ENCODE measurements at places on chromosomes 11 and 22.

DNA sequence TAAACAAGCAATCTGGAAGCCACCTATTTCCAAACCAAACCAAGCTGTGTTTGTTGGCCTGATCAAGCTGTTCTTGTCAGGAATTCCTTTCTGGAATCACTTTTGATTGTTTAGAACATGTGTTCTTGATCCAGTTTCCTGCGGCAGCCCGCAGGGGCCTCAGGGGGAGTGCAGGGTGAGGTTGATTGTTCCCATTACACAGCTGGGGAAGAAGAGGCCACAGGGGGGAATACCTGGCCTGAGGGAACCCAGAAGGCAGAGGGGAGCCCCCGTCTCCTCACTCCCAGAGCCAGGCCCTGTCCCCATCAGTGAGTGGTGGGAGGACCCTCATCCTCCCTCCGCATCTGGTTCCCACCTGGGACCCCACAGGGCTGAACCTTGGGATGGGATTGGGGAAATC, 4.2 kb downstream of the MRGPRD start:
- no peak for DNase-seq

GRCh38 chr11:96905143-96905542, 515.3 kb downstream of the JRKL start:
- no peak for DNase-seq

- no peak for DNase-seq
These were observed 1435.7 kb downstream of the LRRC4C start for GRCh38 chr11:40023724-40024123.

GRCh38 chr11:4704054-4704789, at the start of gene MMP26:
Gene MMP26 (plus strand): TSS chr11:4704784.
- DNase-seq, result no peak

DNA sequence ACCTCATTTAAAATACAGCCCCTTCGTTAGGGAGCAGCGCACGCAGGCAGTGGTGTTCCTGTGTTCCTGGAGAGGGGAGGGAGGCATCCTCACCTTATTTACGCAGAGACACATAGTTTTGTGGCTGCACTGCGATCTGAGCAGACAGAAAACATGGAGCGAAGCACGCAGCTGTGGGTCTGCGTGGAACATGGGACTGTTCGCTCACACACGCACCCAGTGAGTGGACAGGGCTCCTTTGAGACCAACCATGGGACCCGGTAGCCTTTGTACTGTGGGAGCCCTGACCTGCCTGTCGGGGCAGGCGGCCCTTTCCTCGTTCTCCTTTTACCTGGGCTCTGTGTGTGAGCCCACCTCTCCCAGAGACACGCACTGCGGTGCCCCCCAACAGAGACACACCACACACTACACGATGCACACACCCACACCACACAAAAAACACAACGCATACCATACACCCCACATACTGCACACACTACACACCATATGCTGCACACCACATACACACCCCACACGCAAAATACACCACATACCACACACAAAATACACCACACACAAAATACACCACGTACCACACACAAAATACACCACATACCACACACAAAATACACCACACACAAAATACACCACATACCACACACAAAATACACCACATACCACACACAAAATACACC, 1245.7 kb downstream of the BRD1 start:
- no peak for DNase-seq
